ENCODE measurements at places on chromosomes 4 and X. TPM values are rescaled to one million over a fixed set of nuclear protein-coding genes. Genes with fewer than 3 reads are reported as not detected.

ABLIM2 gene
- total RNA-seq, result 2.1 TPM

PPP4R3C gene
- total RNA-seq, result not detected

BCORL1 gene
- total RNA-seq, result 0.06 TPM

NDUFC1 gene
- total RNA-seq, result 128 TPM

TLR6 gene
- 6.2 TPM for total RNA-seq

Data from Caki2 (cell line).